ENCODE measurements at places on chromosomes 13 and 19. TPM values are rescaled to one million over a fixed set of nuclear protein-coding genes. Genes with fewer than 3 reads are reported as not detected.

GRCh38 chr13:21006141-21007005, 55.0 kb downstream of the LATS2 start:
- no peak for DNase-seq

DNA sequence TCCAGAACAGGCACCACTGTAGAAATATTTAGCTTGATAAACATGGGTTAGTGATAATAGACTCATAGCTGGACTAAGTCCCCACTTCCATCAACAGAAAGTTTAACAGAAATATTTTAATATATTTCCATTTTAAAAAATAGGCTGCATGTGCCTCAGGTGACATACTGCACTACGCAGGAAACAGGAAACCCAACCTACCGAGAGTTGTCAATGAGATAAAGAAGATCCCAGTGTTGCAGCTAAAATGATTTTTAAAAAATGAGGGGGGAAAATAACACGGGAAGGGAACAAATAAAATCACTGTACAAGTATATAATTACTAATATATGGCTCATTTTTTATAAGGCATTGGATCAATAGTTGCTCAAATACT, 154.8 kb downstream of the TBC1D4 start:
- no peak for DNase-seq

DNA sequence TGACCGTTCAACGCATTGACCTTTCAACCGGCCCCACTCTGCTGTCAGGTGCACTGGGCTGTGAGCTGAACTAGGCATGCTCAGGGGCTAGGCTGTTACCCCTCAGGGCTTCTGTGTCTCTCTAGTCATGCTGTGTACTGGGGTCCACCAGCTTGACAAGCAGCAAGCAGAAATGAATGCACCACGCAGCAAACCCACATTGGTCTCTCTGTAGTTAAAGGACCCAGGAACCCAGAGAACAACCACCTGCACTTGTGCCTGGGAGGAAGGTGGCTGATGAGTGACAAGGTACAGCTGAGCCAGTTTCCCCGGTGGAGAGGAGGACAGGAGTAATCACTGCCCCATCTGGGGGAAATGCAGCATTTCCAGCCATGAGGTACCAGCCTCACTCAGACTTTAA, 159.9 kb downstream of the USP12 start:
- no peak for DNase-seq

The KL gene
- total RNA-seq: 2.1 TPM

Data from MG63 (cell line).